Heart left ventricle (tissue), 16 donors: ENCODE measurements at places on chromosomes 3 and 15.

GRCh38 chr3:66495668-66496045 lies 5.2 kb downstream of the LRIG1 start:
- peak; percentile 32 for DNase-seq

- DNase-seq = no peak
Observed at GRCh38 chr3:50382722-50383121, 23.4 kb upstream of the TMEM115 start.

DNA sequence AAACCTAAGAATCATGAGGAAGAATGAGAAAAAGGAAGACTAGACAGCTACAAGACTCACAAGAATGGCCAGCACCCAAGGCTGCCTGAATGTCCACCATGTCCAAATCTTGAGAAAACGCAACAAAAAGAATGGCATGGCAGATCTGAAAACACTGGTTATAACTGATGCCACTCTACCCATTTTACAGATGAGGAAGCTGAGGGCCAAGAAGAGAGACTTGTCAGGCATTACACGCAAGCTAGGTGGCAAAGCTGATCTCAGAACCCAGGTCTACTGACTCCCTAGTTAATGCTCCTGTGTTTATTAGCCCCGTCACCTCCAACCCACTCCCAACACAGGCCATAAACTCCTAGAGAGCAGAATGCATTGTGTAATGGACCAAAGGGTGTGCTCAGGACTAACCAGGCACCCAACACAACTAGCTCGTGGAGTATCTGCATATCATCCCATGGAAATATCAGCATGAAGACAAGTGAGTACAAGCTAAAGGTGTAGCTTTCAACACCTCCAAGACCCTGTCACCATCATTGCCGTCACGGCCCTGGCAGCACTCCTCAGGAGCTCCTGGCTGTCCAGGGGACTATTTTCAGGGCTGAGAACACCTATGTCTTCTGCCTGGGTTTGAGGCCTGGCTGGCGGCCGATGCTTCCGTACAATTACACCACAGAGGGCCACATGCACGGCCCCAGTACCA lies 111.7 kb downstream of the XXYLT1 start:
- DNase-seq = peak; percentile 27

DNA sequence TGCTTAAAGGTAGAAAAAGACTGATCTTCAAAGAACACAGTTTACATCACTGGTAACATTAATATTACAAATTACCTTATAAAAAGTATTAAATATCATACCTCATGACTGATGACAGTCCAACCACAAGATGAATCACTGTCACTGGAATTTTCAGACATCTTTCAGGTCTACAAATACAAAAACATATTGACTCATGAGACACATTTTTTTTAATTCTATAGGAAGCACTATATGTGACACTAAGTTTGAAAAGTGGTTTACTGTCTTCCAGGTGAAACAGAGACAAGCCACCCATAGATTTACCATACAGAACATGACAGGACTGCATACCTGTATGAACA lies 18.9 kb downstream of the CCPG1 start:
- DNase-seq = no peak

DNA sequence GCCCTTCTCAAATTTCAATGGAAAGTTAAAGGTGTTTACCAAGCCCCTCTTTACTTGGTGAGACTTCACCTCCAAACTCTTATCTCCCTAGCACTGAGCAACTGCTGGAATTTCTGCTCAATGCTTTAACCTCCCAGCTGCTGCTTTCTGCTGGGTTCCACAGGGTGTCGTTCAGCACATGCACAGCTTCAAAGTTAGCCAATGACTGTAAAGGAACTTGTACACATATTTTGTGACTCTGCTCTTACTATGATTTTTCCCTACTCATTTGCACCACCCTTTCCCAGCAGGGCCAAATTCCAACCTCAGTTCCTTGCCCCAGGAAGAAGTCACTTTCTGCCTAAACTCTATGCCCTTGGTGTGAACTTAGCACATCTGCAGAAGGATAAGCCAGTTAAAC lies 89.7 kb downstream of the ULK4 start:
- no peak for DNase-seq

GRCh38 chr3:20576228-20576627 lies 390.2 kb upstream of the SGO1 start:
- DNase-seq = no peak

- DNase-seq = no peak
Observed at GRCh38 chr3:74344865-74345440, 269.5 kb downstream of the CNTN3 start.

DNA sequence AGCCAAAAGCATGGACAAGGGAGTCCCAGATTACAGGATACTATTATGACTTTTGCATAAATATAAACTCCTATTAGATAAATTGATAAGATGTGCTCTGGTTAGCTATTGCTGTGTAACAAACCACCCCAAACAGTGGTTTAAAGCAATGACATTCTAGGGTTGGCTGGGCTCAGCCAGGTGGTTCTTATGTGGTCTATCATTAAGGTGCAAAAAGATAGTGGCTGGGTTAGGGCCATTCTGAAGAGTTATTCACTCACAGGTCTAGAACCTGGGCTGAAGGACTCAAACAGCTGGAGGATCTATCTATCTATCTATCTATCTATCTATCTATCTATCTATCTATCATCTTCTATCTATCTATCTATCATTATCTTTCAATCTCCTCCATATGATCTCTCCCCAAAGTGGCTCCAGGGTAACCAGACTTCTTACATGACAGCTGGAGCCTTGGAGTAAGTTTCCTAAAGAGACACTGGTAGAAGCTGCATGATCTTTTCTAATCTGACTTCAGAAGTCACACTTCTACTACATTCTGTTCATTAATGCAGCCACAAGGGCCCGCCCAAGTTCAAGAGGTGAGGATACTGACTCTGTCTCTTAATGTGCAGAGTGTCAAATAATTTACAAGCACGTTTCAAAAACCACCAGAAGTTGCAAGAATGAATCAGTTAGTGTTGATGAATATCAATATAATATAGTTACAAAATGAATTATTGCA lies 74.9 kb upstream of the XCR1 start:
- no peak for DNase-seq

GRCh38 chr3:52090933-52091468 lies 34.6 kb upstream of the DUSP7 start:
- no peak for DNase-seq
